ENCODE measurements at places on chromosomes 7 and 10.
A peak's percentile ranks its signal among the peaks of the same experiment; 100 is the strongest.

GRCh38 chr10:44910602-44911001 is 535 bp upstream of the TMEM72 start:
- no peak for DNase-seq

- DNase-seq: no peak
Observed at GRCh38 chr7:134636008-134636449, 10.6 kb upstream of the BPGM start.

DNA sequence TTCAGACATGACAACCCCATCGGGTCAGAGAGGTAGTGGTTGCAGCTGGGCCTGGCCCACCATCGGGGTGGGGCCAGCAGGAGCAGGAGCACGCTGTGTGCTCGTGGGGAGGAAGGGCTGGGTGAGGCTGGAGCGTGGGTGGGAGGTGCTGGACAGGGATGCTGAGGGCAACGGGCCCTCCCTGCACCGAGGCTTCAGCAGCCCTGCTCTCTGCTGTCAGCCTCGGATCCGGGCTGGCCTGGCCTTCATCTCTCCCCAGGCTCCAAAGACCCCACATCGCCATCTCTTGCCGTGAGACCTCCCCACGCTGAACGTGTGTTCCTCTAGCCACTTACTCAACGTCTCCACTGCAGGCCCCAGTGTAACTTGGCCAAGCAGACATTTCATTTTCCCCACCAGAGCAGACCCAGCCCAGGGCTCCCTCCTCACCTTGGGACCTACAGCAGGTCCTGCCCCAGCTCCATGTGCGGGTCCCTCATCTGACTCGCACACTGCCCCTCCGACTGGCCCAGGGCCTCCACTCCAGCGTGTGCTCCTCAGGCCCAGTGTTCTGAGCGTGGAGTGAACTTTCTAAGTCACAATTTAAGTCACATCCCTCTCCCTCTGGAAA is 462.4 kb downstream of the DNAJB6 start:
- DNase-seq: no peak

GRCh38 chr10:110007701-110008517 is at the start of gene ADD3:
Gene ADD3 (plus strand): TSS chr10:110007984. CDS start chr10:110100654, 92,670 bp downstream.
- DNase-seq: peak; percentile 98

- DNase-seq: no peak
Observed at GRCh38 chr7:77457779-77458178, 41.6 kb upstream of the GSAP start.

DNA sequence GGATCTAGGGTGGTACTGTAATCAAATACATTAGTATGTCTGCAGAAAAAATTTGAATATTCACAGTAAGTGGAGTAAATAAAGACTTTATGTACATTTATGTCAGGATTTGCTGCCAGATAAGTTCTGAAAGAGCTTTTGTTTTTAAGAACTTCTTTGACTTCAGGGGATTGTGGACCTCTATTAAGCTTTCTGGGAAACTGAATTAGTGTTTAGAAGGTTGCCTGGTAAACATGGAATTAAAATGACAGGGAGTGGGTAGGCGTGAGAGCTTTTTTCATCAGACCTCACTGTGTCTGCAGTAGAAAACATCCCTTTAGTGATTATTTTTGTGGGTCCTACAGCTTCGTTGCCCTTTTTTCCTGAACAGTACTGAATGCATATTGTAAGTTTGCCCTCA is 15.7 kb downstream of the SDHAF3 start:
- no peak for DNase-seq
